ENCODE measurements at places on chromosomes 7 and 10.

DNA sequence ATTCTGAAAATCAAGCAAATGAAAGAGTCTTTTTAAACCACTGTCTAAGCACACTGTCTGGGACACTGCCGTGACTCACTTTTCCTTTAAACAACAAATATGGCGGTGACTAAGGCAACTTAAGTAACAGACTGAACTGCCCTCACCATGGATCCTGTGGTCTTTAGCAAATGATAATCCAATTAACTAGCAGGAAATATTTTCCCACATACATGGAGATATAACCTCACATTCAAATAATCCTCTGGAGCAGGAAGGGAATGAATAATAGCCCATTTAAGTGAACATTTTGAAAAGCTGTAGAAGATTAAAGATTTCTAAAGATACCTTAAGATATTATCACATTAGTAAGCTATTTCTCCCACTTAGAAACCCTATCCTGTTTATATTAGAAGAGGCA lies 40.3 kb upstream of the LRRC17 start:
- DNase-seq, result no peak

DNA sequence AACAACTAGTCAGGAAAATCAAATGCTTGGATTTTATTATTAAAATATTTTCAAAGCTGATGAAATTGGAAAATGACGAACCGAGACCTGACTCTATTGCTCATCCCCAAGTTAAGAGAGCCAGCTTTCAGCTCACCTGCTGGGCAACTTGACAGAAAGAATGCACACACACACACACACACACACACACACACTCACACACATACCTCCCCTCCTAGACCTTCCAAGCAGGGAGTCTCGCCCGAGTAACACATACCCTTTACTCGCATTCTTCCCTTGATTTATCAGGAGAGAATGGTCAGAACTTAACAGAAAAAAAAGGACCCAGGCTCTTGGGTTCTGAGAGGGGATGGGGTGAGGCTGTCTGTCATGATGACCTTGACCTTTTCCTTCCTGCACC lies 19.1 kb downstream of the GPRIN2 start:
- no peak for DNase-seq

DNA sequence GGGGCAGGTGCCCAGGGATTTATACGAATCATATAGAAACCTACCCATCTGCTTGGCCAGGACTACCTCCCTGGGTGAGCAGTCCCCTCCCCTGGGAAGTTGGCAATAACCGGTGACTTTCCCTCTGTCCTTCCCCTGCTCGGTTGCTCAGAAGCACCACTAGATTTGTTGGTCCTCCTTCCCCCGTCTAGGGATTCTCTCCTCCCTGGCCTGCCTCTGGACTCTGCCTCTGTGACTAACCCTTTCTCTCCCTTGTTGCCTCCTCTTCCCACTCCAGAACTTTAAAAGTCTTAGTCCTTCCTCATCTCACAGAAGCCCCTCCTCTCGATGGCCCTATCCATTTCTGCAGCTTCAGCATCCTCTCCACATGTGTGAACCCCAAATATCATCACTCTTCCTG lies 9.8 kb downstream of the CALHM3 start:
- DNase-seq, result no peak

DNA sequence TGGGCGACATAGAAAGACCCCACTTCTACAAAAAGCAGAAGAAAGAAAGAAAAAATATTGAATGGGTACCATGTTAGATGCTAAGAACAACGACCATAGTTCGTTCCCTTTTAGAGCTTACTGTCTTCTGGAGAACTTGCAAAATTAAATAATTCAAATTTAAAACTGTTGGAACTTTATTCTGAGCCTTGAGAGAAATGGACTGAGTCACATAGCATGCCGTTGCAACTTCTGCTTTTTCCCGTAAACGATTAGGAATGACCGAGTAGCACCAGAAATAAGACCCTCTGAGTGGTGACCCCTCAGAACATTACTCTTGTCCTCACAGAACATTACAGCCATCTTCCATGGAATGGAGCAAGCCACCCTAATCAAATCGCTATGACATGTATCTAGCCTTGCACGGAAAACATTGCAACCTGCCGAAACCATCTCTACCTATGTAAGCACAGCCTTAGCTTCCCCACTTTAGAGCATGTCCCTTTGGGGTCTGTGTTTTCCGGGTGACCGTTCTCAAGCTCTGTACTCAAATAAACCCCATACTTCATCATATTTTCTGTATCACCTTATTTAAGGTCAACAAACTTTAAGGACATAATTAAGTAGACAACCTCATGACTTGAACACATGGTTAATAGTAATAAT lies 179.1 kb downstream of the PRKCQ start:
- DNase-seq, result no peak

- DNase-seq, result no peak
These were observed 66.7 kb upstream of the FGL2 start for GRCh38 chr7:77266291-77266794.

DNA sequence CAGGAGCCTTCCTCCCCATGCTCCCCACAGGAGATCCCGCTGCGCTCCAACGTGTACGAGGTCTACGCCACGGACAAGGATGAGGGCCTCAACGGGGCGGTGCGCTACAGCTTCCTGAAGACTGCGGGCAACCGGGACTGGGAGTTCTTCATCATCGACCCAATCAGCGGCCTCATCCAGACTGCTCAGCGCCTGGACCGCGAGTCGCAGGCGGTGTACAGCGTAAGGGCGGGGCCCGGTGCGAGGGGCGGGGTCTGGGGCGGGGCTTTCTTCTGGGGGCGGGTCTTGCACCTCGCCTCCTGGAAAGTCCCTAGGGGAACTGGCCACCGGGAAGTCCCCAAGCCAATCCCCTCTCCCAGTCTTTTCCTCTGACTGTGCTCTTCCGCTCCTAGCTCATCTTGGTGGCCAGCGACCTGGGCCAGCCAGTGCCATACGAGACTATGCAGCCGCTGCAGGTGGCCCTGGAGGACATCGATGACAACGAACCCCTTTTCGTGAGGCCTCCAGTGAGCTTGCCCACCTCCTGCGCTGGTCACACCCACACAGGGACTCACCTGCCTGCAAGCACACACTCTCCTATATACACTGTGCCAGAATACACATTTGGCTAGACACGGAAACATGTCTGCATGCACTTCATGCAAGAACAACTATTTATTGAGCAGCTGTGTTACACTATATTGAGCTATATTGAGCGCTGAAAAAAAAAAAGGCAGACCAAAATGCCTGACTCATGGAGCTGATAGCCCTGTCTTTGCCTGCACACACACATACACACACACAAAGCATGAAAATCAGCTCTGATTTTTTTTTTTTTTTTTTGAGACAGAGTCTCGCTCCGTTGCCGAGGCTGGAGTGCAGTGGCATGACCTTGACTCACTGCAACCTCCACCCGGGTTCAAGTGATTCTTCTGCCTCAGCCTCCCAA lies 32.7 kb upstream of the VSIR start:
- DNase-seq, result no peak

GRCh38 chr7:5580714-5581395 lies 157.2 kb upstream of the TNRC18 start:
- DNase-seq, result no peak

GRCh38 chr7:30735631-30736030 lies 16.3 kb upstream of the INMT start:
- DNase-seq, result no peak

DNA sequence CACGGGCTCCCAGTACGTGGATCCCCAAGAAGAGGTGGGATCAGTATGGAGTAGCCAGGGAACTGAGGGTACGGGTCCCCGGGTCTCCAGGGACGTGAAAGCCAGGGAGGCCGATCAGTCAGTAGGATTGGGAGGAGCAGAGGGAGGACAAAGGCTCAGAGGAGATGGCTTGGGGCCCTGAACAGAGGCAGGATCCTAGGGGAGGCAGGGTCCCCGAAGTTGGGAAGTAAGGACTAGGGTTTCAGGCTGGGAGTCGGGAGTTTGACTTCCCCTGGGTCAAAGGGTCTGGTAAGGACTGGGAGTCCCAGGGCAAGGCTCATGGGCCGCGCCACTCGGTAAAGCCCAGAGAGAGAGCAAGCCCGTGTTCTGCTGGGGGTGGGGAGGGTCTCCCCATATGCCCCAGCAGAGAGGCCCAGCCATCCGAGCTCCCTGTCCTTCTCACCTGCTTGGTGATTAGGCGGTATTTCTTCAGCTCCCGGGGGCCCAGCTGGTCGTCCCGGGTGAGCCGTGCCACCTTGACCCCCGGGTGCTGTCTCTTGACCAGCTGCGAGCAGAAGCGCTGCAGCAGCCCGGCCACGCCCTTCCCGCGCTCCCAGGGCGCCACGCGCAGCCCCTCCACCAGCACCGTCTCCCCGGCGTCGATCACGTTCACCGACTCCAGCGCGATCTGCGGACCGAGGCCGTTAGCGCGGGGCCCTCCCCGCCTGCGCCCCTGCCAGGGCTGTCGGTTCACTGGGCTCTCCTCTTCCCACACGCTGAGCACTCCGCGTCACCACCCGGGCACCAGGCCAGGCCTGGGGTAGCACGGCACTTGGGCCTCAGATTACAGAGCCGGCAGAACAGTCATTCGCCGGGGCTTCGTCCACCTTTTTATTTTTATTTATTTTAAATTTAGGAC lies 7.0 kb downstream of the NAT16 start:
- DNase-seq, result no peak

DNA sequence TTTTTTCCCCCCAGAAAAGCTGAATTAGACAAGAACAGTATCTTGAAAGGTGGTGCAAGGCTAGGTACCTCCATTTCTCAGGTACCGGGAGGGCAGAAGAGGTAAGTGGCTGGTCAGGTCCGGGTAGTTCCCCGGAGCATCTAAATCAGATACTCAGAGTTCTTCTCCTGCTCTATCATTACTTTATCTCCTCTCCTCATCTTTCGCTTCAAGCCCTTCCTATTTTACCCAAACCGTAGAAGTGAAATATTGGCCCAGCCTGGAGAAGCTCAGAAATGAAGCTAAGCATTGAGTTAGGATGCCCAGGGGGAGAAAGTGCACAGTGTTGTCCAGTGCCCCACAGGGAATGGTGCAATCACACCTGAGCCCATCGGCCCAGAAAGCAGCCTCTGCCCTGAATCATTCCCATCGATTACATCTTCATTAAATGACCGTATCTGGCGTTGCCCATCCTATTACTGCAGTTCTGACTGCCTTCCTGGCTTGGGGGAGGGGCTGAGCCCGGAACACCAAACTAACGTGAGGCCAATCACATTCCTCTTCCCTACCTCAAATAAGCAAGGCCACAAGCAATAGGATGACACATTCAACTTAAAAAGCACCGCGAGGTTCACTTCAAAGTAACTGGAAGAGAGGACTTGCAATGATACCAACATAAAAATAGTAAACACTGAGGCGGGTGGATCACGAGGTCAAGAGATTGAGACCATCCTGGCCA lies 116.5 kb downstream of the PRPF18 start:
- no peak for DNase-seq
